Activated naive CD8-positive, alpha-beta T cell treated with anti-CD3 and anti-CD28 coated beads, Interleukin-2, amount 50 U/mL, for 16 hours (primary cell): ENCODE measurements at places on chromosomes 3 and 15.
A peak's percentile ranks its signal among the peaks of the same experiment; 100 is the strongest.

DNA sequence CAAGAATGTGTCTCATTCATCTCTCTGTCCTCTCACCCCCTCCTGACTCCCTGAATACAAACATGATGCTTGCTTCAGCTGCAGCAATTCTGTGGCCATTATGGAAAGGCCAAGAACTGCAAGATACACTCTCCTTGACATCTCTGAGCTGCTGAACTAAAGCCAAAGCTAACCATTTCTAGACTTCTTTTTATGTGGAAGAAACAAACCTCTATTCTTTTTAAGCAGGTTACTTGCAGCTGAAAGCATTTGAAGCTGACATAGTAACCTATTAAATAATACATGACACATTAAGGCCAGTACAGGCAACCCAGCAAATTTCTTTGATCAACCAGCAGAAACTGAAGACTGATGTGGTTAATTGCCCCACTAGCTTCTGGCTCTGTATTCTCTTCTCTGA is 17.5 kb downstream of the FHIT start:
- DNase-seq, result no peak

GRCh38 chr3:122947738-122948137 is 79.8 kb downstream of the SEMA5B start:
- DNase-seq, result no peak

DNA sequence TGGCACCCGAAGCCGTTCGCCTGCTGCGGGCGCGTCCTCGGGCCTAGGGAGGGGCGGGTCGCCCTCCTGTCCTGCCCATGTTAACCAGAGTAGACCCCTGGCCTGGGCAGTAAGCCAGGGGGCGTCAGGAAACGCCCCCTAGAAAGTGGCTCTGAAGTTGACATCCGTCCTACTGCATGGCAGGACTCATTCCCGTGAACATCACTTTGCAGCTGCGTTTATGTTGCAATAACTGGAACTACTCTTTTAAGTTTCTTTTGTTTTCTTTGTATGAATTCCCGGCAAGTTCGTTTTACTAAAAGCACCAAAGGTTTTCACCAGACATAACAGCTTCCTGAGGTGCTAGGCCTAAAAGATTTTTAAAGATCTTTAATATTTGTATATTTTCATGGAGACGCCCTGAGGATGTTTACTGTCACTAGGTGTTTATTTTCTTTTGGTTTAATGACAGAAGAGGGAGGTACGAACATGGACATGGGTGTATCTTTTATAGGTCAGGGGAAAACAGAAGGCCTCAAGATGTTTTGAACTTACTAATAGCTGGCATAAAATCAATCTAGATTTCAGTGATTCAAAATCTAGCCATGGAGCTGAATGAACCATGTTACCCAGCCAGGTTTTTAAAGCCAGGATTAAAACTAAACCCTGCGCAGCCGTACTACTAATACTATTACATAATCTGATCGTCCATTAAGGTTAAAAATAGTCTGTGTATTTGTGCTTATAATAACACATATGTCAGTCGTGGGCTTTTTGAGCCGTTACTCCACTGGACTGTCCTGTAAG is 1.0 kb downstream of the C15orf61 start:
- DNase-seq, result no peak

- no peak for DNase-seq
Observed at GRCh38 chr15:30924353-30924752, 20.6 kb downstream of the FAN1 start.

- peak; percentile 52 for DNase-seq
Observed at GRCh38 chr15:90885432-90886290, 1.4 kb downstream of the FES start.

- DNase-seq, result no peak
Observed at GRCh38 chr3:165983284-165983683, 146.1 kb upstream of the BCHE start.

DNA sequence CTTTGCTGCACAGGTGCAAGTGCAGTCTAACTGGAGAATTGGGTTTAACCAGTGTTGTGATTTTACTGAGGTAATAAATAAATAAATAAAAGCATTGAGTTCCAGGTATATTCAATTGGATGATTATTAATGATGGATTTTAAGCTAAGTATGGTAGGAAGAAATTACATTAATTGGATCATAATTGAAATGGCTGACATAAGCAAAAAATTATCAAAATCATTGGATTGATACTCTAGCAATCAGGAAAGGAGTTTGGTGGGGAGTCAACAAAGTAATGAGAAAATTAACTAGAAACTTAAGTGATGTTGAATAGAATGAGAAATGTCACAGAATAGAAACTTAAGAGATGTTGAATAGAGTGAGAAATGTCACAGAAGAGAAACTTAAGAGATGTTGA is 981.9 kb downstream of the SI start:
- DNase-seq, result no peak

- DNase-seq, result no peak
Observed at GRCh38 chr3:77191640-77192039, 151.7 kb downstream of the ROBO2 start.

GRCh38 chr3:66480666-66481065 is 20.2 kb downstream of the LRIG1 start:
- DNase-seq, result no peak

DNA sequence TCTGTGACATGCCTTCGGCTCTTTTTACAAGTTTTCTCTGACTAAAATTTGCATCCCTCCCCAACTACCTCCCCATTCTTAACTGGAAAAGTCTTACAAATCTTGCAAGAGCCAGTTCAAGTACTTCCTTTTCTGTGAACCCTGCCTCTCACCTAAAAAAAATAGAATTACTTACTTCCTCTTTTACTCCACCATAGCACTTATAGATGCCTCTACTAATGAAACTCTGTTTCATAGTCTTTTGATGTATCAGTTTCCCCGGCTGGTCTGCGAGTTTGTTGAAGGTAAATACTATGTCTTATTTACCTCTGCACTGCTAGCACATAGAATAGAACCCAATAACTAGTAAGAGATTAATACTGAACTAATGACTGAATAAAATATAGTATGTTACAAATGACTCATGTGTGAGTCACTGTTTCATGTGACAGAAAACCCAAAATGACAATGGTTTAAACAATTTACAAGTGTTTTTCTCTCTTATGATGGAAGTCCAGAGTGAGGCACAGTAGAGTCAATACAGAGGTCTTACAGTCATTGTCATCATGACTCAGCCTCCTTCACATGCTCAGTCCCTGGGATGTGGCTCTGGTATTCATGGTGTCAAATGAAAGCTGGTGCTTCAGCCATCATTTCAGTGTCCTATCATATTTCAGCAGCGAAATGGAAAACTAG is 393.5 kb downstream of the RSL24D1 start:
- no peak for DNase-seq

DNA sequence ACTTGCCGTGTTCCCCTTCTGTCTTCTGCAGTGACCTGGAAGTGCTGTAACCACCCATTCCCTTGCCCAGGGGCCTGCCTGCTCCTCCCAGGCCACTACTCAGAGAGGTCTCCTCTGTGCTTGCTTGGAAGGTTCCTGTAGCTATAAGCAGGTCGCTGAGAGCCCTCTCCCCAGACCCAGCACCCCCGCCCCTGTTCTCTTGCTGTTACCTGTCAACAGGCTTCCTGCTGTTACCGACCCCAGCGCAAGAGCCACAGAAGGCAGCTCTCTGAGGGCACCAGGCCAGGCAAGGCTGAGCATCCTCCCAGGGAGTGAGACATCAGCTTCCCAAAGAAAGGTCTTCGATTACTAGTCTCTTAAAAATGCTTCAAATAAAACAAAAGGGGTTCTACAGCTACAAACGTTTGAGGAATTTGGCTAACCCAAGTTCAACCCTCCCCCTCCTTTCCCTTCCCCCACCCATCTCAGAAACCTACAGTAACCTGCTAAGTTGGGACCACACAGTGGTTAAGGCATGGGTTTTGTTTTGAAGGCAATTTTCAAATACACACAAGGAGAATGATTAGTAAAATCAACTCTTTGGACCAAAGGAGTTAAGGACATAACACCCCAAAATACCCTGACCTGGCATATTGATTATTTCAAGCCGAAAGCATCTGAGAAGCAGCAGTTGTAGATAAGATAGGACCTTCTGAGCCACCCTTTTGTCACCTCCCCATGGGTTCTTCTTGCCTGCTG is 74.9 kb upstream of the MFGE8 start:
- no peak for DNase-seq

GRCh38 chr3:65196663-65197062 is 508.9 kb upstream of the ADAMTS9 start:
- no peak for DNase-seq

- DNase-seq, result no peak
Observed at GRCh38 chr3:53244271-53244670, 11.6 kb downstream of the TKT start.

DNA sequence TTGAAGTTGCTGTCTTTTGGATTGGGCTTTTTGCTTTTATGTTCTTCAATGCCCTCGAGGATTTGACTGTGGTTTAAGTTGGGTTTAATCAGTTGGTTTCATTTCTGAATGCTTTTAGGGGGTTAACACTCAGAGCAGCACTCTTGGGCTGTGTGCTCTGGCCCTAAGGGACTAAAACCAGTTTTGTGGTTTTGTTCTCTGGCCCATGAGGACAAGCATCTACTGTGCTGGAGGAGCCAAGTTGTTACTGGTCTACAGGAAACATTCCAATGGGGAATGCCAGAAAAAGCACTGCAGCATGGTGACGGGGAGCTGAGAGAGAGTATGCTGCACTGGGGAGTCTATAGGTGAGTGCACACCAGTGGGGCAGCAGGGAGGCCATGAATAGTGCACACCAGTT is 596.9 kb downstream of the ZBBX start:
- no peak for DNase-seq

- no peak for DNase-seq
Observed at GRCh38 chr3:135050536-135050935, 255.5 kb downstream of the EPHB1 start.

- DNase-seq, result no peak
Observed at GRCh38 chr3:107561980-107562379, 39.2 kb downstream of the BBX start.

DNA sequence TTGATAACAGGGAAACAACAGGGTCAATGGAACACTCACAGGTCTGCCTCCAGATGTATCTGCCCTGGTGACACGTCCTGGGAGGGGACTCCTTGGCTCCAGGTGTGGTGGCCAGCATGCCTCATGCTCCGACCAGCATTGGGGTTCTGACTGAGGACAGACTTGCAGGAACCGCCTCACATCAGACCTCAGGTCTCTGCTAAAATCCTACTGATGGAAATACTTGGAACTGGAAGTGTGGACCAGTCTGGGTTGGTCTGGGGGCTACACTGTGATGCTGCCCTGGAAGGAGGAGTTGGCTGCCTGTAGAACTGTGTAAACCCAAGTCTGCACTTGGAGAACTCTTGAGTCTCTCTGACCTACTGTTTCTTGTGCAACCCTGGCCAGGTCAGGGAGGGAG is 17.1 kb upstream of the KY start:
- DNase-seq, result no peak

- no peak for DNase-seq
Observed at GRCh38 chr3:52860424-52860768, 25.6 kb upstream of the MUSTN1 start.

DNA sequence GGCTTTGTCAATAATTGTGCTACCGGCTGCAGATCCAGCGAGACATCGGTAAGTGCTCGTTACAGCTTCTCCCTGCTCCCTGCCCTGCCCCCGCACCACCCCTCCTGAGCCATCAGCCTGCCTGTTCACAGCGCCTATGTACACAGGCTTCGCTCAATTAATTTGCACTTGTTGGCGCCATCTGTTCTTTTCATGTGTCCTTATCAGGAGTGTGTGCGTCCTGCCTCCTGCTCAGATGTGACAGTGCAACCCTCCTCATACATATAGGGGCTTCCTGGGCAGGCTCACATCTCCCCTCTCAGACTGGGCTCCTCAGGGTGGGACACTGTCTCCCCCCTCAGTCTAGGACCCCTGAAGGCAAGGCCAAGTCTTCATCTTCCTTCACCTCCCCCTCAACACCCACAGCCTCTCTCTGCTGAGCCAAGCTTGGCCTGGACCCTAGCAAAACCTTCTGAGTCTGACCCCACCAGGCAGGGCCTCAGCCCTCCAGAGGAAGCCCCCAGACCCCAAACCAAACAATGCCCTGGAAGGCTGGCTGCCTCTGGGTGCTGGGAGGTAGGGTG is 54.9 kb downstream of the CYP11A1 start:
- no peak for DNase-seq

GRCh38 chr15:58182460-58183163 is 44.4 kb downstream of the AQP9 start:
- no peak for DNase-seq

DNA sequence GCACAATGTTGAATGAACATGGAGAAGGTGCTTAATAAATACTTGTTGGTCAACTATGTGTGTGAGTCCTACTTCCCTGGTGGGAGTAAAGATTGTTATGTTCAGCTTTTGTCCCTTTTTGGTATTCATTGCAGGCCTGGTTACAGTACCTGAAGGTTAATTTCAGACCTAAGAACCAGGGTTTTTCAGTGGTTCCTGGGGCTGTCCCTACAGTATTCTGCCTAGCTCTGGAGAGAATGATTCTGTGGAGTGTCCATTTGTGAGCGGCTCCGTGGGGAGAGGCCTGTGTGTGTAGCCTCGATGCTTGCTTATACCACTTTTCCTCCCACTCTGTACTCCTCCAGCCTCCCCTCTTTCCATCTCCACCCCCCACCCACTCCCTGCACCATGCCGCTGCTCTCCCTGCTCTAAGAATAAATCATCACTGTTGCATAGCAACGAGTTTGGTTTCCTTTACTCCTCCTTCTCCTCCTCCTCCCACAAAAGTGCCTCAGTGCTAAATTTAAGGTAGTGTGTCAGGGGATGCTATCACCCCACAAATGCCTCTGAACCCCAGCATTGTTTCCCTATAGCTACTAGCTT is 150.6 kb upstream of the ROPN1 start:
- DNase-seq, result no peak

DNA sequence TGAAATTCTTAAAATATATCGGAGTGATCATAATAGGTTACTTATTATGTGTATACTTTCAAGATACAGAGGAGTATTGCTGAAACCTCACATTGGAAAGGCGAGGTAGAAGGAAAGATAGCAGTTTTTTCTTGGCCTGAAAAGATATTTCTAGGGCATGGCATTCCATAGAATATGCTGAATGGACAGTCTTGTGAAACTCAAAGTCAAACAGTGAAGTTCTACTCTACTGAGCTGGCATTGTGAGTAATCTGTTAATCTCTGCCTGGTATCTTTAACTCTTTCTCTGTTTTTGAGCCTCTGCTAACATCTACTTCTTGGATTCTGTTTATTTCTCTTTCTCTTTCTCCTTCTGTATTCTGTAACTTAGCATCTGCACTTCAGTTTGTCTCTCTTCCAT is 176.3 kb upstream of the ZBTB20 start:
- no peak for DNase-seq

GRCh38 chr15:20356911-20357480 is 184.6 kb downstream of the GOLGA6L6 start:
- no peak for DNase-seq
